Fibroblast of mammary gland (primary cell): ENCODE measurements at places on chromosomes 3 and 15.
A peak's percentile ranks its signal among the peaks of the same experiment; 100 is the strongest.

GRCh38 chr3:185988080-185988815 is 50.4 kb upstream of the TRA2B start:
- no peak for DNase-seq

GRCh38 chr3:111768571-111769100 is 90.4 kb upstream of the PHLDB2 start:
- peak; percentile 98 for DNase-seq

GRCh38 chr3:184399410-184399809 is 19.6 kb downstream of the CHRD start:
- DNase-seq = peak; percentile 95

- DNase-seq = no peak
Measured at GRCh38 chr3:174219738-174220137, 639.4 kb upstream of the NAALADL2 start.

- no peak for DNase-seq
Measured at GRCh38 chr3:9251055-9251786, 1.8 kb upstream of the SRGAP3 start.

DNA sequence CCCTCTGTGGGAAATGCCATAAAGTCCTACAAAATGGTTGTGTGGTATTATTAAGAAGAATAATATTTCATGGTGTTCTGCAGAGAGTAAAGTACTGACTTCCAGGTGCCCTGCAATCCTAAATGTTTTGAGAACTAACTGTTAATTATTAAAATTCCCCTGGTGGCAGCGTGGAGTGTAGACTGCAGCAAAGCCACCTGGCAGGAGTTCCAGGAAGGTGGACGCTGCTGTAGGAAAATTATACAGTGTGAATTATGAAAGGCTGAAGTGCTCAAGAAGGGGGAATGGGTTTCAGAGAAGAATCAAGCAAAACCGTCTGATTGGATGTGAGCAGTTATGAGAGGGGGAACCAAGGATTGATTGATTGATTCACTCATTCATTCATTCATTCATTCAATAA is 572.4 kb upstream of the PPP2R3A start:
- DNase-seq = no peak

GRCh38 chr3:73855813-73856212 is 231.1 kb upstream of the PDZRN3 start:
- no peak for DNase-seq

DNA sequence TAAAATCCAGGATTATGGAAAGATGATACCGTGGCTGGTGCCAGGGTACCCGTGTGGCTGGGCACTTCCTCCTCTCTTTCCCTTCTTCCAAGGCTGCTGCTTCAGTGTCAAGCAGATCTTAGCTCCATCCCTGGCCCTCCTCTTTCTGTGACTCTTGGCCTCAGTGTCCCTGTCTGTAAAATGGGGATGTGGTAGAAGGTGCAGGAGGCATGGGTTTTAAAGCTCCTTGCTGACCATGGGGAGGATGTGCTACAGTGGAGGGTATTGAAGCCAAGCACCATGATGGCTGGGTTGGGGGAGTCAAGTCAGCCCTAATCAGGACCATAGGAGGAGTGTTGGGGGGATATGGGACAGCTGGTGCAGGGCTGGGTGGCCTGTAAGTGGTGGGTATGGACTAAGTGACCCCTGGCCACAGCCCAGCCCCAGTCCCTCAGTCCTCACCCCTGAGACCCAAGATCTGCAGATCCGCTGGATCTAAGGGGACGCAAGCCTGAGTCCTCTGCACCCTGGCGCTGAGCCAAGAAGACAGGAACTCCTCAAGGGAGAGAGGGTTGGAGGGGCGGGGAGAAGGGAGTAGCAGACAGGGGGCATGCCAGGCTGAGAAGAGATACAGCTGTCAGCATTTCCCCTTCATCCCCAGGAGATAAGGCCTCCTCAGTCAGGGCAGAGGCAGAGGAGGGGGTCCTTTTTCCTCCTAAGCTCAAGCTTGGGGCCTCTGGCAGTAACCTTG is 12.0 kb downstream of the PTH1R start:
- no peak for DNase-seq

- peak; percentile 88 for DNase-seq
Measured at GRCh38 chr3:21390136-21390535, 360.9 kb downstream of the ZNF385D start.

GRCh38 chr3:61796911-61797310 is 235.5 kb downstream of the PTPRG start:
- no peak for DNase-seq

- no peak for DNase-seq
Measured at GRCh38 chr3:194482196-194482593, 4.6 kb downstream of the ATP13A3 start.

- no peak for DNase-seq
Measured at GRCh38 chr15:71937650-71938311, 127.4 kb downstream of the NR2E3 start.

- no peak for DNase-seq
Measured at GRCh38 chr15:60555806-60556205, 76.9 kb upstream of the ICE2 start.

DNA sequence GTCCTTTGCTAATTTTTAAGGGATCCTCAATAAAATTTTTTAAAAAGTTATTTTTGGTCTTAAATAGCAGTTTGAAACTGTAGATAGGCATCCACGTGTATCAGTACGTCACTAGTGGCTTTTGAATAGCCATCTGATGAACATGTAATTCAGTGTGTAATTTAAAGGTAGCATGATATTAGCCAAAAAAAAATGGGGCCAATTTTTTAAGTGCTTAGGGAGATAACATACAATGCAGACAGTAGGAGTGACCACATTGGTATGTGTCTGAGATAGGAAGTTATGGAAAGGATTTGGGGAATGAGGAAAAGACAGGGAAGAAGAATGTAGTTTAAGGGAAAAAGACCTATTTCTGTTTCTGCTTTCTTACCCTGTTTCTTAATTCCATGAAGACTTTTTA is 2.5 kb downstream of the AP4E1 start:
- DNase-seq = no peak

DNA sequence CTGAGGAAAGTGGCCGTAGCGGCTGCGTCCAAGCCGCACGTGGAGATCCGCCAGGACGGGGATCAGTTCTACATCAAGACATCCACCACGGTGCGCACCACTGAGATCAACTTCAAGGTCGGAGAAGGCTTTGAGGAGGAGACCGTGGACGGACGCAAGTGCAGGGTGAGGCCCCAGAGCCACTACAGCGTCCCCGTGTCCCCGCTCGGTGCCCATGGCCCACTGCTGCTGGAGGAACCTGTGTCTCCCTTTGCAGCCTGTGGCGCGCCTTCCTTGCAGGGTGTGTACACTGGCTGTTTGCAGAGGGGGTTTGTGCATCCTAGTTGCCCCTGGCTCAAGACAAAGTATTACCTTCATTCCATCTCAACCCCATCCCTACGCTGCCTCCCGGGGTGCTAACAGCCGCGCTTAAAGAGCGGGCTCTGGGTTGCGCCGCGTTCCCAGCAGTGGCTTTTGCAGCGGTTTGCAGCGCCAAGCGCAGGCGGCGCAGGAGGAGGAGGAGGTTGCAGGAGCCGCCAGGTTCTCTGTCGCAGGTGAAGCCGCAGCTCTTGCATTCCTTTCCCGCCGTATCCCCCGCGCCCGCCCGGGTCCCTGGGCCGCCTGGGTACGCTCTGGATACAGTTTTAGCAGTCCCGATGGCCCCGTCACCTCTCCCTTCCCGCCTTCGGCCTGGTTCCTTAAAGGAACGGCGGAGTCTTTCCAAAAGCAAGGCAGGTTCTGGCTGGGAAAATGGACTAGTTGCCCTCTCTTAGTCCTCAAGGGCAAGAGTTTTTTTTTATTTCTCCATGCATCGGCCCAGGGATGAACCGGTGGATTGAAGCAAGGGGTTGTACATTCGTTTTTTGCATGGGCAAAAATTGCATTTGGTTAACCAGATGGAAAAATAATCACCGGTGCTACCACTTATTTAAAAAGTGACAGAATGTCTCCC is 1.2 kb downstream of the CRABP1 start:
- no peak for DNase-seq

DNA sequence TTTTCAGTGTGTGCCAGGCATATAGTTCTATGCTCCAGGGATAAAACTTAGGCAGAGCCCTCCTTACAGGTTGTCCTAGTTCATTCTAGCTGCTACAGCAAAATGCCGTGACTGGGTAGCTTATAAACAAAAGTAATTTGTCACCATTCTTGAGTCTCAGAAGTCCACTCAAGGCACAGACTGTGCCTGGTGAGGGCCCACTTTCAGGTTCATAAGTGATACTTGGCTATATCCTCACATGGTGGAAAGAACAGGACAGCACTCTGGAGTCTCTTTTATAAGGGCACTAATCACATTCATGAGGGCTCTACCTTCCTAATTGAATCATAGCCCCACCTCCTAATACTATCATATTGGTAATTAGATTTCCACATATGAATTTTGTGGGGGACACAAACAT is 80.1 kb downstream of the SPRED1 start:
- DNase-seq = no peak

DNA sequence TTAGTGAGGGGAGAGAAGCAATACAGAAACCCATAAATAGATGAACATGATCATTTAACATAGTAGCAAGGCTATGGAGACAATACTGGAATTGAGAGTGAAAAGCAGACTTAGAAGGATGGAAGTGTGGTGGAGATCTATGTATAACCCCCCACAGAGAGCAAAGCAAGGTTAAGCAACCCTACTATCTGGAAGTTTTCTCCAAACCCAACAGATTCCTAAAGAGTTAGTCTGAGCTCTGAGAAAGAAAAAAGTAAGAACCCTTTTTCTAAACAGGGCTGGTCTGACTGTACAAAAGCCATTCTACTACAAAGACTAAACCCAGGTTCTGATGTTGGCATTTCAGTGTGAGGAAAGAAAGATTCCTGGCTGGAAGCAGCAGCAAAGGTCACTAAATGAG is 153.2 kb downstream of the WNT5A start:
- DNase-seq = peak; percentile 73

DNA sequence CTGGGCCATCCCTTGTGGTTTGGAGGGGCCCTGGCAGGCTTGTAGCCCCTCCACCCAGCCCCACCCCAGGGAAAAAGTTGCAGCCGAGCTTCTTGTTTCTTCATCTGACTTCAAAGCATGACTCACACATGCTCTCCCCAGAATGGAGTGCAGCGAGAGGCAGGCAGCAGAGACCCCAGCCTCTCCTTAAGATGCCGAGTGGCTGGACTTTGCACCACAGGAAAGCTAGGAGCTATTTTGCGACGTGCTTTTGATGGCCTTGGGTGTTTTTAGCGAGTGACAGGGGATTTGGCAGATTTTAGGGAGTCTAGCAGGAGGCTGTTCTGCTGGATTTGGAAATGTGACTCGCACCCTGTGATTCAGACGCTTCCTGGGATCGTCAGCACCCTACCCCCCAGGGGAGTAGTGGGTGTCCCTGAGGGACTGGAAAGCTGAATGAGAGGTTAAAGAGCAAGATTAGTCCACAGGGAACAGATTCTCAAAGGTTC is 14.2 kb downstream of the BAHD1 start:
- peak; percentile 68 for DNase-seq

- DNase-seq = no peak
Measured at GRCh38 chr15:78343276-78344060, 3.3 kb downstream of the CRABP1 start.

DNA sequence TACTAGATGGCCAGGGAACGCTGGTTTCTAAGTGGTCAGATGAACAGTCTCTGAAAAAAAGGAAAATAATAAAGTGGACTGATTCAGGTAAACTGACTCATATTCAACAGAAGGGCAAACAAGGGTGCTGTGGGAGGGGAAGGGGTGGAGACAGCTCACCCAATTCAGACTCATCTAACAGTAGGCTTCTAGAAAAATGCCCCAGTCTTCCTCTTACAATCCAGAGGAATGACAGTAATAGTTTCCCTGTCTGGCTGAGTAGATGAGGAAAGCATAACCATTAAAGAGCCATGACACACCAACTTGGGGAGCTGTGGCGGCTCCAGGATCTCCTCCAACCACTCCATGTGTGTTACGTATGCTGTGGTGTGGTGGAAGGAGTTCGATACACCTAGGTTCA is 231.4 kb upstream of the UMPS start:
- no peak for DNase-seq

DNA sequence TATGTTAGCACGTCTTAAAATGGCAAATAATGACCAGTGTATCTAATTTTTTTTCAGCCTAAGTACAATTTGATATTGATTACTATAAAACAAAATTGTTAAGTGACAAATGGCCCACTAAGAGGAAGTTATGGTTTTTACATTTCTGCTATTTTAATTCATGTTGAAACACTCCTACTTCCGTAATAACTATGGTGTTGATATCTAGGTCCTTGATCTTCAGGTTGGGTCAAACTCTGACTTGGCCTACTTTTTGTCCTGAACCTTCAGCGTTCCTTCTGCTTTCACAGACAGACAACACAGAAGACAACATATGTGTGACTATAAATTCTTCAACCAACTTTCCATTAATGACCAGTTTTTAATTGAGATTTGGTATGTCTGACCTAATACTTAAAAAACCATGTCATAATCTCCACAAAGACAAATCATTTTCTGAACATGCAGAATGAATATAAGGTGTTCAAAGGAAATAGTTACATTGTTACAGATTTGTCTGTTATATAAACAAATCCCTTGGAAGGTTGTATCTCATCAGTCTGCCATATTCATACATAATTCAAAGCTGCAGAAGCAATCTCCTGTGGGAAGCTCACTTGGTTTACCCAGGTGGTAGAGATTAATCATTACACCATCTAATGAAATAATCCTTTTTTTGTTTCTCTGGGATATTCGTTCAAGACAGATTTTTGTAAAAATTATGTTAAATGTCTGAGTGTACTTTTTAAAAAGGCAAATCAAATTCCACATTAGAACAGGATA is 92.1 kb upstream of the TSPAN3 start:
- DNase-seq = no peak

- DNase-seq = no peak
Measured at GRCh38 chr15:70379938-70380883, 282.5 kb upstream of the TLE3 start.

GRCh38 chr15:95995375-95996168 is 334.9 kb upstream of the NR2F2 start:
- DNase-seq = peak; percentile 41

GRCh38 chr15:25397100-25397499 is 41.7 kb downstream of the UBE3A start:
- DNase-seq = peak; percentile 28

- DNase-seq = peak; percentile 29
Measured at GRCh38 chr15:47737477-47737876, 20.2 kb downstream of the SEMA6D start.
